A549 treated with DMSO at 1 μM for 4 hours (cell line): ENCODE measurements at places on chromosomes 2 and 18. TPM values are rescaled to one million over a fixed set of nuclear protein-coding genes. Genes with fewer than 3 reads are reported as not detected.

The GAL3ST2 gene
- 0.23 to 0.40 TPM (median 0.34 TPM) in 4 of 5 replicates, not detected in the other for total RNA-seq

The STEAP3 gene
- 39.2 to 47.7 TPM (median 39.9 TPM) in 5 replicates for total RNA-seq

The IL36A gene
- total RNA-seq = not detected in 5 replicates

The INO80D gene
- total RNA-seq = 1.7 to 2.3 TPM (median 2.0 TPM) in 5 replicates

The SERPINB13 gene
- not detected in 5 replicates for total RNA-seq

The FEV gene
- total RNA-seq = not detected in 5 replicates

The LHCGR gene
- total RNA-seq = not detected in 5 replicates

The HOXD11 gene
- 6.6 to 9.7 TPM (median 8.2 TPM) in 5 replicates for total RNA-seq

The SLC5A7 gene
- not detected in 5 replicates for total RNA-seq

The XDH gene
- 1.1 to 1.8 TPM (median 1.4 TPM) in 5 replicates for total RNA-seq

The NOP58 gene
- 115 to 136 TPM (median 126 TPM) in 5 replicates for total RNA-seq

The SSB gene
- 134 to 157 TPM (median 146 TPM) in 5 replicates for total RNA-seq

The FAP gene
- total RNA-seq = 0.08 to 0.15 TPM (median 0.11 TPM) in 3 of 5 replicates, not detected in the others

The HOXD4 gene
- total RNA-seq = 0.22 to 0.55 TPM (median 0.36 TPM) in 5 replicates

The IL1F10 gene
- total RNA-seq = not detected in 5 replicates

The OTOS gene
- 0.21 TPM in 1 of 5 replicates, not detected in the others for total RNA-seq

The IL36G gene
- total RNA-seq = not detected in 5 replicates

The AP1S3 gene
- total RNA-seq = 23.7 to 33.6 TPM (median 31.4 TPM) in 5 replicates

The ERFE gene
- total RNA-seq = 6.3 to 8.3 TPM (median 7.7 TPM) in 5 replicates

The ARHGAP25 gene
- 0.13 to 0.21 TPM (median 0.16 TPM) in 5 replicates for total RNA-seq

The TMEM247 gene
- not detected in 5 replicates for total RNA-seq

The RESP18 gene
- not detected in 5 replicates for total RNA-seq

The NAT8 gene
- total RNA-seq = not detected in 5 replicates

The TTR gene
- 0.16 to 0.41 TPM in 2 of 5 replicates, not detected in the others for total RNA-seq

The RPL37A gene
- 4,645 to 5,546 TPM (median 5,088 TPM) in 5 replicates for total RNA-seq

The GALNT3 gene
- not detected in 5 replicates for total RNA-seq

The ODC1 gene
- 138 to 162 TPM (median 153 TPM) in 5 replicates for total RNA-seq

The DSC2 gene
- total RNA-seq = 1.2 to 2.0 TPM (median 1.5 TPM) in 5 replicates

The NPHP1 gene
- 7.2 to 9.0 TPM (median 8.3 TPM) in 5 replicates for total RNA-seq

The POTEI gene
- 0.01 TPM in 1 of 5 replicates, not detected in the others for total RNA-seq

The MOCOS gene
- total RNA-seq = 2.9 to 4.0 TPM (median 3.8 TPM) in 5 replicates
